GM13977 (cell line): ENCODE measurements at places on chromosomes 13 and 19.

DNA sequence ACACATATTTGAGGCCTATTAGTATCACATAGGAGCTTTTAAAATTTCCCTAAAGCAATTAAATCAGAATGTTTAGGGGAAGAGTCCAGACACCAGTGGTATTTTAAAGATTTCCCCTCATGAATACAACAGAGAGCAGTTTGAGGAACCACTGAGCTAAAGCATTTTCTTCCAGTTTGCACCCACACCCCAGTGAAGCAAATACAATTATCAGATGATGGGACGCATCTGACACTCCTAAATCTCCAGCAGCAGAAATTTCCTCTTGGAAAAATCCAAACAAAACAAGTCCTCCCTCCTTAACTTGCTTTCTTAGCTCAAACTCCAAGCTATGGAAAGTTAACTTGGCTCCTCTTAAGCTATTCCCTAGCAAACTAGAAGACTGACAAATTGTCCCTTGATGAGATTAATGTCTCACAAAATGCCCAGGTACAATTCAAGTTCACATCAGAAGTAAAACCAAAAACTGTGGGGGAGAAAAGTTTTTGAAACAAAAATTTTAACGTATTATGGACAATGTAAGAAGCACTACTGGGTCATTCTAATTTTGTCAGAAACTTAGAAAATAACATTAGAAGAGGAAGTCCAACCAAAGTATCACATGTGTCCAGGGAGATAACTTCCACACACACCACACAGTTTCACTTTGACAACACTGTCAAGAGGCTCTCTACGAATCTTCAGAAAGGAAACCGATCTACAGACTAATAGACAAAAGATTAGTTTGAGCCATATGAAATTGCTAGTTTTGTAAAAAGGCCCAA lies 74.1 kb downstream of the ABCC4 start:
- DNase-seq = peak; percentile 56

GRCh38 chr13:22018076-22018835 lies 347.4 kb downstream of the FGF9 start:
- no peak for DNase-seq

GRCh38 chr19:32878988-32879387 lies 9.4 kb upstream of the SLC7A9 start:
- no peak for DNase-seq

DNA sequence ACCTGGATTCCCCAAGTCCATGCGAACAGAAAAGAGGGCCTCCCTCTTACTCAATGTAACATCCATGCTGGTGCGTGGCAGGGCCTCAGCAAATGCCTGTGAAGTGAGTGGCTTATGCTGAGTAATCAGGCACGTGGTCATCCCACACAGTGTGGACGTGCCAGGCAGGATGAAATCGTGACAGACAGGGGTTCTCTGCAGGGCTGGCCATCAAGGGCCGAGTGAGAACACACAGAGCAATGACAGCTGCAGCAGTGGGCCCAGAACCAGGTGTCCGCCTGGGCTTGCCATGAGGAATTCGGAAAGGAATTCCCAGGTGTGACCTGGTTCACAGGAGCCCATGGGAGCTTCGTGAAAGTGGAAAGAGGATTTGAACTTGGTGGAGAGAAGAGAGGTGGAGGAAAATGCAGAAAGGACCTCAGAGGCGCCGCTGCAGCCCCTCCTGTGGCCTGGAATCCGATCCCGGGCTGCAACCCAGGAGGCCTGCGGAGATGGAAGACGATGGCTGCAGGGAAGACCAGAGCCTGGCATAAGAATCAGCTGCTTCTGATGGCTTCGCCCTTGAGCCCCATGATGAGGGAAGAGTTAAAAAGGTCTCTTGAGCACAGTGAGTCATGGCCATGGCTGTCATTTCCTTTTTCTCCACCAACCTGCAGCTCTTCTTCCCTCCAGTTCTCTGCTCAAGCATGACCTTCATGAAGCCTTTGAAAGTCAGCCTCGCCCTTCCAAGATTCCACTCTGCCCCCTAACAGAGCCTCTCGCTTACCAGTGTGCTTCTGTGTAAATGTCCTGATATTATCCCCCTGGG lies 34.6 kb upstream of the SOX1 start:
- no peak for DNase-seq

DNA sequence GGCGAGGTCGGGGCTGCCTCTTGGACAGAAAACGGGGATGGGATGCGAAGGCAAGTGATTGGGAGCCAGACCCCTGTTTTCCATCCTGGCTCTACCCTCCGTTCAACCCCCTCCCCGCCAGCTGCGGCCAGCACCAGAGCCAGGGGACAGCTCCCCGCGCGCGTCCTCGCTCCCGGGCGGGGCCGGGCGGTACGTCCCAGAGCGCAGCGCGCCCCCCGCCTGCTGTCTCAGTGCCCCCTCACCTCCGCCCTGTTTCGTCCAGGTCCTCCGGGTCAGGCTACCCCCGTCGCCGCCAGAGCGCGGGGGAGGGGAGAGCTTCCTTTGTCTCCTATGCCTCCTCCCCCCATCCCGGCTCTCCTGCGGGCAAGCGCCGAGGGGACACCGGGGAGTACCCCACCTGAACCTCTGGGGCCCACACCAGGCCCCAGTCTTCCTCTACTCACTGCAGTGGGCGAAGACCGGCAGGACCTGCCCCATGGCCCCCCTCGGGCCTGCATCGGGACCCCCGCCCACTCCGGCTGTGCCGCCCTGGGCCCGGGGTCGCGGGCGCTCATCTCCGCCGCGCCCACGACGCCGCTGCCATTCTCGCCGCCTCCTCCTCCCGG lies 396 bp downstream of the RTN2 start:
- DNase-seq = peak; percentile 65

- no peak for DNase-seq
These were observed 29.6 kb downstream of the ACSBG2 start for GRCh38 chr19:6164906-6165531.

DNA sequence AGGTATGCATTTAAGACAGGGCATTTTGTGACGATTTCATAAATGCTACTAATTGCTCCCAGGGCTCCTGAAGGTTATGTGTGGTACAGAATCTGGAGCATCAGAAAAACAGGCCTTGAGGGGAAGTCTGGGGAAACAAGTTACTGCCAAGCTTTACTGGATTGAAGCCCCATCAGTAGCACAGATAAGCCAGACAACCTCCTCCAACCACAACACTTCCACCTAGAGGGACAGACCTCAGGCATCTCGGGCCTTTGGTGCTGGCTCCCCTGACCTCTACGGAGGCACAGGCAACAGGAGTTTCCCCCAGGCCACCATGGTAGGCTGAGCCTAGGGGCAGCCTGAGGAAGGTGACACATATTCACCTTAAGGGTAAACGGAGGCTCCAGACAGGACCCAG lies 54.1 kb downstream of the ABCC4 start:
- no peak for DNase-seq

DNA sequence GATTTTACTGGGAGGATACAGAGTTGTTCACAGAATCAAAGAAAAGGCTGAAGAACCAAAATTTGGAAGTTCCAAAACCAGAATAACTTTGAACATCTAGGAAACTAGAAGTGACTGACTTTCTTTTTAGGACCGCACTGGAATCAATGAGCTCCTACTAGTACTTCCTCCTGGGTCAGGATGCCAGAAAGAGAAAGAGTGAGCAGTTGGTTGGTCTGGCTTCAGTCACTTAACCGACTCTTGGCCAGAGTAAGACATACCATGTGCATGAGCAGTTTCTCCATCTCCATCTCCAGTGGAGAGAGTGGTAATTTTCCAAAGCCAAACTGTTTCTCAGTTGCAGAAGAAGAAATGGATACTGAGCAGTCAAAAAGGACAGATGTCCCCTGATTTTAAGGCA lies 27.1 kb upstream of the MTUS2 start:
- DNase-seq = no peak

DNA sequence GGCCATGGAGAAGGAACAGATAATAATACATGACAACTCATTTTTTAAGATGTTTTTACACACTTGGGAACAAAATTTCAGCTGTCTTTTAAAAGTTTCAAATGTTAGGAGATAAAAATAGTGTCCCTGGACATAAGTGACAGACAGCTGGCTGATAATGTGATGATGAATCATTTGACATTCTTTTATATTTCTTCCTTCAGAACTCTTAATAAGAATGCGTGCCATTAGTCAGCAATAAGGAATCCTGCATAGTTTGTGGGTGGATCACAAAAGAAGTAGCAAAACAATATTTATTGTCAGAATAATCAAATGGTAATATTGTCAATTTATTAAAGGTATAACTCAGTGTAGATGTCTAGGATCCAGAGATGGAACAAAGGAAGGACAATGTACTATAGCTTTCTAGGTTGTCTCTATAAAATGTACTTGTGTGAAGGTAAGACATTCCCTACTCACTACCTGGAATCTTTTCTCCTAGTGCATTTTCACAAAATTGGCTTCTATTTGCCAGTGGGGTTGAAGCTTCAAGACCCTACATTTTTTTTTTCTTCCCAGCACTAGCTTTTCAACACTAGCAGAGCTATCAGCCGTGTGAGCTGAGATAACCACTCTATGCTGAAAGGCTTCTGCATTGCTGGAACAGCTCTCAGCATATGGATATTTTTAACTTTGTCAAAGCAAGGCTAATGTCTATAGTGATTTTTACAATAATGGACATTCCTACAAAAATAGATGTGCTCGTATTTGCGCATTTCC lies 175.6 kb upstream of the SLITRK6 start:
- no peak for DNase-seq

- DNase-seq = peak; percentile 27
These were observed 41.0 kb downstream of the ANKRD10 start for GRCh38 chr13:110873639-110874507.

DNA sequence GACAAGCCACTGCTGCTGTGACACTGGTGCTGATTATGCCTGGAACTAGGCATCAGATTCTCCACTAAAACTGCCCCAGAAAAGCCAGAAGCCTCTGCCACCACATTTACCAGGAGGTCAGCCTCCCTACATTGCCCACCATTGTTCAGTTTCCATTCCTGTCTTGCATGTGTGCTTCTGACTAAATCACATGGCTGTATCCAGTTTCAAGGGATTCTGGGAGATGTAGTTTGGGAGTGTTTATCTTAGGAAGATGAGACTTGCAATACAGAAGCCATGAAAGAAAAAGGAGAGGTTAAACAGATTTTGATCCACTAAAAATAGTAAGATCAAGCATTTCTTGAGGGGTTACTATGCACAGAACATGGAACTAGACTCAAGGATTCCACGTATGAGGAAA lies 40.7 kb upstream of the SERPINE3 start:
- DNase-seq = no peak

GRCh38 chr13:92745258-92745657 lies 481.3 kb upstream of the GPC6 start:
- no peak for DNase-seq

DNA sequence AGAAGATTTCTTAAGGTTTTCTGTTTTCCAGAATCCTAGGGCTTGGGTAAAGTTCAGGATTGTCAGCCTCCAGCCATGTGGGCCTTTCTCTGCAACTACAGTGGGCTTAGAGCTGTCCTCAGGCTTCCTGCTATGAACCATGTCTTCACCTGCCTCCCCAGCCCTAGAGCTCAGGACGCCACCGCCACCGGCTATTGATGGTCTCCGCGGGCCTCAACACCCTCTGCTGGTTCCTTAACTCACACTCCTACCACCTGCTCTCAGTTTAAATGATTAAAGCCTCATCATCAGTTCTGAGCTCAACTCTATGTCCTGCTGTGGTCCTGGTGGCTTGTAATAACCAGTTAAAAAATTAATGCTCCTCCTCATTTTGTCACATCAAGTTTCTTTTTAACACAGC lies 221.0 kb downstream of the EFNB2 start:
- no peak for DNase-seq

GRCh38 chr19:56351208-56351607 lies 36.6 kb upstream of the ZSCAN5A start:
- no peak for DNase-seq

- DNase-seq = no peak
These were observed 1.3 kb downstream of the SNAPC2 start for GRCh38 chr19:7921302-7921966.

- DNase-seq = no peak
These were observed 9.0 kb downstream of the COL4A1 start for GRCh38 chr13:110297766-110298504.

DNA sequence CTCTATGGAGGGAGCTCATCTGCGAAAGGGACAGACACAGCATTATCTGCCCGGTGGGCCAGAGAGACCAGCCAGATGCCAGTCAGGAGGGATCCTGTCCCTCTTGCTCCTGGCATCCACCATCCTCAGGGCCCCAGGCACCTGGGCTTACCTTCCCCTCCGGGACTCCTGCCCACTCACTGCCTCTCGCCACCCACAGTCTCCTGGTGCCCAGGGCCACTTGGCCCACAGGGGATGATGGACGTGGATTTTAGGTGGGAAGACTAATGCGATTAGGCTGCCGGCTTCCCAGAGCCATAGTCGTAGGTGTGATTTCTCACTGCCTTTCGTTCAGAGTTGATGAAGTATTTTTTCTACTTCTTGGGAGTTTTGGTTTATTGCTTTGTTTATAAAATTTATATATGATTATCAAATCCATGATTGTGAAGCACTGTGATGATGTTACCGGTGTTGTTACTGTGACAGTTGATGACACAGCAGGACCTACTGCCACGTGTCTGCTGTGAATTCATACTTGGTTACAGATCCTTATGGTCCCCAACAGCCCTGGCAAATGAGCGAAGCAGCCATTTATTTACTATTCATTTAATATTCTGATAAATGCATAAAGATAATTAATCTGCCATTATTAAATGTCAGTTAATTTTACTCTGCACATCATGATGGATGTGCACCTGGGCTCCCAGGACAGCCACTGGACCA lies 14.5 kb upstream of the CHAMP1 start:
- DNase-seq = no peak

- DNase-seq = no peak
These were observed 19.6 kb downstream of the CCDC8 start for GRCh38 chr19:46393456-46394401.

GRCh38 chr19:17136021-17136420 lies 60.4 kb downstream of the MYO9B start:
- no peak for DNase-seq

- DNase-seq = no peak
These were observed 42.4 kb upstream of the WDFY2 start for GRCh38 chr13:51541809-51542258.

- no peak for DNase-seq
These were observed 1544.6 kb downstream of the OLFM4 start for GRCh38 chr13:54573186-54573585.

DNA sequence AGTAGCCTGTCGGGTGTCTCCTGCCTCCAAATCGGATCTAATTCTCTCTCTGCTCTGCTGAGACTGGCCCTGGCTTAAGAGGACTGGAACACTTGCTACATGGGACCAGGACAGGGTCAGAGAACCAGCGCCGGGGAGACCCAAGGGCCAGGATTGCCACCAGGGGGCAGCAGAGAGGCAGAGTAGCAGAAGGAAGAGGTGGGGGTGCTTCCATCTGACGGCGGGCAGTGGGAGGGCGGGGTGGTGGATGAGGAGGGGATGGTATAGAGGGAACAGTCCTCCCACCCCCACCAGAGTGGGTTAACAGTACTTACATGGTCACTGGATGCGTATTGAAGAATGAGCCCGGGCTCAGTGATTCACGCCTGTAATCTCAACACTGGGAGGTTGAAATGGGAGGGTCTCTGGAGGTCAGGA lies 11.9 kb downstream of the SELENOW start:
- DNase-seq = peak; percentile 82

DNA sequence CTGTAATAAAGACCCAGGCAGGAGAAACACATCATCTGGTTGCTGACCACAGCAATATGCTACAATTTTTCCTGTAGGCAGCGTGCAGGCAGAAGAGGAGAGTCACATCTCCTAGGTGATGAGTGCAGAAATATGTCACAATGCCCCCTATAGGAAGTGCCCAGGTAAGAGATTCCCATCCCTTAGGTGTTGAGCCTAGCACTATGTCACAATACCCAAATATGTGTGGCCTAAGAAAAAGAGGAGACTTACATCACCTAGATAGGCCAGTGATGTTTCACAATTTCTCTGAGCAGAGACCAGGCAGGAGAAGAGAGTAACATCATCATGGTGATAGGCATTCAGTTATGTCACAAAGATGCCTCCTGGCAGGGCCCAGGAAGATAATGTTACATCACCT lies 49.4 kb upstream of the ZNF728 start:
- no peak for DNase-seq
